Dermis microvascular lymphatic vessel endothelial cell (primary cell): ENCODE measurements at places on chromosomes 1 and 21. TPM values are rescaled to one million over a fixed set of nuclear protein-coding genes. Genes with fewer than 3 reads are reported as not detected.

HTR6 gene
- total RNA-seq: under 0.01 and 0.13 TPM in 2 replicates

SLC19A2 gene
- 2.3 and 2.4 TPM in 2 replicates for total RNA-seq

CYP4Z1 gene
- total RNA-seq: under 0.01 and 0.13 TPM in 2 replicates

GJA5 gene
- 0.26 and 0.51 TPM in 2 replicates for total RNA-seq

ARHGAP29 gene
- 171 and 226 TPM in 2 replicates for total RNA-seq

CLCA4 gene
- not detected in 2 replicates for total RNA-seq

CCDC185 gene
- not detected in 2 replicates for total RNA-seq

RIPPLY3 gene
- under 0.01 TPM in 1 of 2 replicates, not detected in the other for total RNA-seq

DNA sequence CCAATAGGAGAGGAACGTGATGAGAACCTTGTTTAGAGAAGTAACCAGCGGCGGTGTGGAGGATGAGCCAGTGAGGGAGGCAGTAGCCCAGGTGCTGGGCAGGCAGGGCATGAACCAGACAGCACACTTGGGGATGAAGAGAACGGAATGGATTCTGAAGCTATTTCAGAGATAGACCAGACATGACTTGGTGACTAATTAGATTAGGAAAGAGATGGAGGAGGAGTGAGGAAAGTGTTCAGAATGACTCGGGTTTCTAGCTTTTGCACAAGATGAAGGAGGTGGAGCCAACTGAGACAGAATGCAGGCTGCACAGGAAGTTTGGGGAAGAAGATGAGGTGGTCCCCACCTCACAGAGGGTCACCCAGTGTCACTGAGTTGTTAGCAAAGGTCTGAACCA lies 5.1 kb downstream of the PEF1 start:
- DNase-seq: no peak

- no peak for DNase-seq
These were observed 366.0 kb upstream of the TMPRSS15 start for GRCh38 chr21:18769599-18769998.

- DNase-seq: no peak
These were observed 167.9 kb upstream of the RUNX1 start for GRCh38 chr21:35216996-35217395.

- peak; percentile 63 for DNase-seq
These were observed 948 bp downstream of the STK40 start for GRCh38 chr1:36384542-36385409.

DNA sequence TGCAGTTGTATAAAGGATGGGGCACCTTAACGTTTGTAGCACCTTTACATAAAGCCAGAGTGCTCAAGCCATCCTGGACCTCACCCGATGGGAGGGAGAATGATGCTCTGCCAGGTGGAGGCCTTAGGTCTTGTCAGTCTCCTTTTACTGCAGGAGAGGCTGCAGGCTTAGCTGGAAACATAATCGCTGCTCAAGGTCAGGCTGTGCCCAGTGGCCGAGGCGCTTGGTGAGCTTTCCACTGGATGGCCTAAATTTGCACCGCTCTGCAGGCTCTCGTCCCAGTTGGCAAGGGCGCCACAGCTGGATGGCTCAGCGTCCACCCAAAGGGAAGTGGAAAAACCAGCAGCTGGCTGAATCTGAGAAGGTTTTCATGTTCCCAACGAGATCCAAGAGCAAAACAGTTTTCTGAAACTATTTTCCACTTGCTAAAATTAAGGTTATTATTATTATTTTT lies 438.9 kb downstream of the CAMTA1 start:
- no peak for DNase-seq

- DNase-seq: no peak
These were observed 178.0 kb downstream of the MATN1 start for GRCh38 chr1:30545365-30545764.

DNA sequence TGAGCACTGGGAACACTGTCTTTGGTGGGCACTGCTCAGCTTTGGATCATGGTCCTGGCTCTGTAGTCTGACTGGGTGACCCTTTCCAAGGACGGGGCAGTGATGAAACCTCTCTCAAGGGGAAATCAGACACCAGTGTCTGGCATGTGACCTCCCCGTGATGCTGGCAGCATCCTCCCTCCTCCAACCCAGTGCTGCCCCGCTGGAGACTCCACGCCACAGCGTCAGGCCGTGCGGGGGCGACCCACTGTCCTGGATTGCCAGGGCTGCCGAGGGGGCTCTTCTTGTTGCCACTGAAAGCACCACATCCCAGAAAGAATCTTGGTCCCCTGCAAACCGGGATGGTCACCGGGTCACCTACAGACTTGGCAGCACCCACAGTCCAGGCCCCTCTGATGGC lies 146.4 kb upstream of the ARHGEF16 start:
- DNase-seq: no peak

GRCh38 chr1:224113545-224113917 lies 380 bp upstream of the FBXO28 start:
- no peak for DNase-seq

DNA sequence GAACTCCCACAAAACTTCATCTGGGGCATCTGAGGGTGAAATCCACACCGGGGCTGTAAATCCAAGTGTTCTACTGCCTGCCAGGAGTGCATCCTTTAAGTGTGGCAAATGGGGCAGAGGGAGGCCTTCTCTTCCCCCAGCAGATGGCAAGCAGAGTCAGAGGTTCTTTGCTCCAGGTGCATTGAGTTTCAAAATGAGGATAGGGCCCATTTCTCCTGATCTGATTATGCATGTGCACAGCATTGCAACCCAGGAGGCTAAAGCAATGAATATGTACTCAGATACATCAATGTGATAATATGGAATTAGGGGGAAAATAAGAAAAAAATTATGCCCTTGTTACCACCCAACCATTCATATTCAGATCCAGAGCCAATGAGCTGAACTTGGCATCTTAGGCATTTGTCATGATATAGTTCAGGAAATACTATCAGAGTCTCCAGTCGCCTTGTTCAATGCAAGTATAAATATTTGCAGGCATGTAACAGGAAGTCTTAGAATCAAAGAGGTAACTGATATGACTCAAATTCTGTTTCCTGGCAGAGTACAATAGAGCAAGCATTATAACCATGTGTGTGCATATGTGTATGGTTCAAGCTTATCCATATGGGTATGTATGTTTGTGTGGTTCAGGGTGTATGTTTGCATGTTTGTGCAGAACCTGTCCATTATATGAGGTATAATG lies 473.8 kb upstream of the PKN2 start:
- DNase-seq: peak; percentile 7

DNA sequence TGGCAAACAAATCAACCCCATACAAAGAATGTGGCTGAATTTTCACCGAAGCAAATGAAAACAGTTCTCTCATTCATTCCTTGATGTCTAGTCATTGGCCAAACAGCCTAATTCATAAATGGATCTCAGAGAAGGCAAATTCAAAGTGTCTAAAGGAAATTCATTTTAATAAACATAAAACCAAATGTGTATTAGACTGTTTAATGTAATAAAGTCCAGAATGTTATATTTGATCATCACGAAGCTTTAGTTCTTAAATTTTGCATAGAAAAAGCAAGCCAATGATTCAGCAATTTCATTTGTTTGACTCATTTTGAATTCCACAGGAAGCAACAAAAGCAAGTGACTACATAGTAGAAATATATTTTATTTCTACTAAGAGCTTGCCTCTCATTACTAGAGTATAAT lies 379.2 kb upstream of the ADAMTS5 start:
- no peak for DNase-seq

- no peak for DNase-seq
These were observed 9.8 kb upstream of the CSF3R start for GRCh38 chr1:36492491-36492890.

DNA sequence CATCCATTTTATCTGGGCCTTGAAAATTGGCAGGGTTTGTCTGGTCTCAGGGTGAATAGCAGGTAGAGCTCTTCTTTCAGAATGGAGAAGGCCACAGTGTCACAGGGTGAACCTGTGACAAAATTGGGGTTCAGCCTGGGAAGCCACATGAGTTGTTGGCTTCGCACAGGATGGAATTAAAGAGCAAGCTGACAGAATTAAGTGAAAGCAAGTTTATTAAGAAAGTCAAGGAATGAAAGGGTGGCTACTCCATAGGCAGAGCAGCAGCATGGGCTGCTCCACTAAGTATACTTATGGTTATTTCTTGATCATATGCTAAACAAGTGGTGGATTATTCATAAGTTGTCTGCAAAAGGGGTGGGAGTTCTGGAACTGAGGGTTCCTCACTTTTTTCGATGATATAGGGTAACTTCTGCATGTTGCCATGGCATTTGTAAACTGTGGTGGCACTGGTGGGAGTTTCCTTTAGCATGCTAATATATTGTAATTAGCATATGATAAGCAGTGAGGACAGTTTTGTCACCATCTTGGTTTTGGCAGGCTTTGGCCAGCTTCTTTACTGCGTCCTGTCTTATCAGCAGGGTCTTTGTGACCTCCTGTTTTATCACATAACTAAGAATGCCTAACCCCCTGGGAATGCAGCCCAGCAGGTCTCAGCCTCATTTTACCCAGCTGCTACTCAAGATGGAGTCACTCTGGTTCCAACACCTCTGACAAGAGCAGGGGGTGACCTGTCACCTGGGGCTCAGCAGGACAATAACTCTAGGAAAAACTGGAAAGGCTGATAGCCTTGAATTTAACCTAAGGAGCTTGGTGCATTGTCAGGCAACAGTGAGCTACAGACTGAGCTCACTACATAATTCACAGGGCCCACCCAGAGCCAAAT lies 5.1 kb downstream of the IFNAR2 start:
- no peak for DNase-seq

- no peak for DNase-seq
These were observed 140.7 kb upstream of the WNT4 start for GRCh38 chr1:22283596-22283995.

- DNase-seq: peak; percentile 81
These were observed 3.6 kb upstream of the DHRS3 start for GRCh38 chr1:12621346-12622335.

- DNase-seq: no peak
These were observed 320.1 kb upstream of the FMN2 start for GRCh38 chr1:239771550-239771949.

DNA sequence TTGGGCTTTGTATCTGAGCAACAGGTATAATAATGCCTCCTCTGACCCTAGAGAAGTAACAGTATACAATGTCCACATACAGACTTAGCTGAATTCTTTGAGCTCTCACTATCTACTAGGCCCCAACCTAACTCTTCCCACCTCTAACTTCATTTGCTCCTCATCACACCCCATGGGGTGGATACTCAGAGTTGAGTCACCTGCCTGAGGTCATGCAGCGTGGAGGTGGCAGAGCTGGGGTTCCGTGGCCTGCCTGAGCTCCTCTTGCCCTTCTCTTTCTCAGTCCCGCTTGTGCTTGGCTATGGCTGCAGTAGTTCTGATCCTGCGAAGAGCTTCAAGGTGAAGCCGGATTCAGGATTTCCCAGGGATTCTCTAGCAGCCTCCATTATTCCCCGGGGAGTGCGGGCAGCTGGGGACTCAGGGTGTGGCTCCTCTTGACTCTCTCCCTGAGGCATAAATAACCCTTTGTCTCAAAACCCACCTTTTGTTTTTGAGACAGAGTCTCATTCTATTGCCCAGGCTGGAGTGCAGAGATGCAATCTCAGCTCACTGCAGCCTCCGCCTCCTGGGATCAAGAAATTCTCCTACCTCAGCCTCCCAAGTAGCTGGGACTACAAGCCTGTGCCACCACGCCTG lies 29.9 kb upstream of the ACTL8 start:
- no peak for DNase-seq

DNA sequence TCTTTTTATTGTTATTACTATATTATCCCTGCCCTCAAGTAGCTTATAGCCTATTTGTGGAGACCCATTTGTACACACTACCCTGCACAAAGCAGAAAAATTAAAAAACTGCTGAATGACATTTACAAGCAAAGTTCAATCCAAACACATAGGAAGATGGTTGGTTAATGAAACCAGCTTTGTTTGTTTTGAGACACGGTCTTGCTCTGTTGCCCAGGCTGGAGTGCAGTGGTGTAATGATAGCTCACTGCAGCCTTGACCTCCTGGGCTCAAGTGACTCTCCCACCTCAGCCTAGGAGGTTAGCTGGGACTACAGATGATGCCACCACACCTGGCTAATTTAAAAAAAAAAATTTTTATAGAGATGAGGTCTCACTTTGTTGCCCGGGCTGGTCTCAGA lies 31.6 kb downstream of the TGFB2 start:
- no peak for DNase-seq

DNA sequence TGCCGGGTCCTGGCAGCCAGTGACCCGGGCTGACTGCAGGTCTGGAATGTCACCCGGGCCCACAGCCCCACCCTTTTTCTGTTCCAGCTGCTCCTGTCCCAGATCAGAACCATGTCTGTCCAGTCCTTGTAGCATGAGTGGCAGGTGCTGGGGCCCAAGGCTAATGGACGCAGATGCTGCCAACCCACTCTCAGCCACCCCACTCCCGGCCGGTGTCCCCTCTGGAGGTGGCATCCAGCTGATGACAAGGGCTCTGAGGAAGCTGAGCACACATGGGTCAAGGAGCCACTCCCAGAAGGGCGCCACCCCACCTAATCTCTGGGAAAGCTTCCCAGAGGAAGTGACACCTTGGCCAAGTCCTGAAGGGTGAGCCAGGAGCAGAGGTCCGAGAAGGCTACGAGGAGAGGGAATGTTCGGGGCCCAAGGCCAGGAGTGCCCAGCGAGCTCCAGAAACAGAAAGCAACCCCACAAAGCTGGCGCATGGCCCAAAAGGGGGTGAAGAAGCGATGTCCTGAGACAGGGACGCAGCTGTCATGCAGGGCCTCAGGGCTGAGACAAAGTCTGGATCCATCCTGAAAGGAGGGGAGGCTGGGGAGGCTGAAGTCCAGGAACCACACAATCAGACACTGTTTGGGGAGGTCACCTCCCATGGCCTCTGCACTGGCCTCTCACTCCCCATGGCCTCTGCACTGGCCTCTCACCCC lies 39.5 kb downstream of the ACOT7 start:
- no peak for DNase-seq

- no peak for DNase-seq
These were observed 91.2 kb upstream of the SLC45A1 start for GRCh38 chr1:8226747-8227146.

DNA sequence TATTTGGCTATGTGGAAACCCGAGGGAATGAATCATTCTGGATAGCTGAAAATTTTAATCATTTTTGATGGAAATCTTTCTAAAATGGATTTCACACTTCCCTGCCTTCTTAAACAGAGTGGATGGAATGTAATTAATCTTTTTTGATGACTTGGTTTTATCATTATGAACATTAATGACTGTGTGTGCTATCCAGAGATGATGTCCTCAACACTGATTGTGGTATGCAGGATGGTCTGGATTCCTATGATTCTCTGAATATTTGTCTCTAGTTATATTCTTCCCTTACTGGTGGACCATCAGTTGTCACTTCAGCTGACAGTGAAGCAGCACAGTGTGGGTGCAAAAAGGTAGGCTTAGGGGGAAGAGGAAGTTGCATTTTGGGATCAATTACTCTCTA lies 513.5 kb downstream of the LMO4 start:
- no peak for DNase-seq

DNA sequence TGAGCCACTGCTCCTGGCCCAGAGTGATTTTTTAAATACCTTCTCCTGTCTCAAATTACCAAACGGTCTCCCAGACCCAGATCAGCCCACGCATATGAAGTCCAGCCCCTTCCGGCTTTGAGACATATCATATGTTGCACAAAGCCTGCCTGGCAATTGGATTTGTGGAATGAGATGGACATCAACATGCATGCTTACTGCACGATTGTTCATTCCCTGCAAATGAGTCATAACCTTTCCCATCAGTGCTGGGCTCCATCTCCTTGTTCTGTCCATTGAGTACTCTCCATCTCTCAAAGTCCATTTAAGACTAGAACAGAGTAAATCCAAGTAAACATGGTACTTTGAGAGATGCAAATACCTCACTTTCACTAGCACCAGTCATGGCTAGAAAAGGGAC lies 612.2 kb upstream of the USP24 start:
- DNase-seq: no peak
